ENCODE measurements at places on chromosomes 2 and 18.

DNA sequence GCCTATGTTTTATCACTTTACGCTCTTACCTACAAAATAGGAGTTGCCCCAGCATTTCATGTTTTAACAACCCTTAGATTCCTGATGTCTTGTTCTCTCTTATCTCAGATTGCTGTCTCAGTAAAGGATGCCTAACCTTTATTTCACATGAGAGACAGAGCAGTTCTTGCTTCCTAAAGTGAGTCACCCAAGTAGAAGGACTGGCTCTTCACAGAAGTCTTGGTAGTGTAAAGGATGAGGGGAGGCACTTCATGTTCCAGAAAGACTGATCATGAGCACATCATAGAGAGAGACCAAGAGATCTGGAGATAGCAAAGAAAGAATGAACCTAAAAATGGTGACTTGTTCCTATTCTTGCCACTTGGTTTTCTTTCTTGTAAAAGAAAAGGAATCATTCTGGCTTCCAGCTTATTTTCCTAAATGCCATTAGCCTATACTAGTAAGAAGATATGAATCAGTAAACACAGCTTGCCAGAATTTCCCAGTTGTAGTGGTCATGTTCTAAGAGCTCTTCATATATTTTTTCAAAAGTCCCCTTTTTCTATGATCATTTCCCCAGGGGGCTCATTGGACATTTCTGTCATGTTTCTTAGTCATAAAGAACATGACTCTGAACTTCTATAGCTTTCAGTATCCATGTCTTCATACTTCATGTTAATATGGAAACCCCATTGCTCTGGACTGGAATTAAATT is 54.9 kb downstream of the MAPRE2 start:
- no peak for DNase-seq

GRCh38 chr18:21963336-21963735 is 206.1 kb upstream of the GATA6 start:
- DNase-seq, result no peak

GRCh38 chr2:88416016-88416663 is 36.4 kb downstream of the FOXI3 start:
- DNase-seq, result no peak

DNA sequence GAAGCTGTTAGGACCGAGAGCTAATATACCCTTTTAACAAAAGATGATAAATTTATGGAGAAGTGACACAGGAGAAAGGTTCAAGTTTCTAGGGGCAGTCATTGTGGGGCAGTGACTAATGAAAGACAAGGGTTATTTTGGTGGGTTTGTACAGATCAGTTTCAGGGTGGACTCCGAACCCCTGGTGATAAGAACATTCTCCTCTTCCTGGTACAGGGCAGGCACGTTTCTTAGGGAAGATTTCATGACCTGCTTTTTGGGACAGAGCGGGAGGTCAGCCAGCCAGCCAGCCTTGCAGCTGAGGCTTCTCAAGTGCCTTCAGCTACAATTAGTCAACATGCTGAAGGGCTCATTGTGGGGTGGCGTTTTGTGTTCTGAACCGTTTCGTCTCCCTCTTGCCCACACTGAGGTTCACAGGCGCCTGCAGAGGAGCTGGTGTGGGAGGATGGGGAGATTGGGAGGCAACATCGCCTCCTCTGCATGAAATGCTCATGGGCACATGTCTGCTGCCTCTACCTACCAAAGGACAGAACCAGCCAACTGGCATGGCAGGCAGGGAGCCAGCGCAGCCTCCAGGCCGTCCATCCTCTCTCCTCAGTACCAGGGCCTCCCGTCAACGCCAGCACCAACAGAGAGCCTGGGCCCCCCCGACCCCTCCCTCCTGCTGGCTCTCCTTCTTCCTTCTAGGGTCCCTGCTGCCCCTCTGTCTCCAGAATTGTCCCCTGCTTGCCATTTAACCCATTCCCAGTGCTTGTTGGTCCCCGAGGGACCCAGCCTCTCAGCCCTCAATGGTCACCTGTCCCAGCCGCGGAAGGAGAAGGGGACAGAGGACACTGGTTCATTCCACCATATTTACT is 9.6 kb downstream of the CHMP1B start:
- DNase-seq, result no peak

DNA sequence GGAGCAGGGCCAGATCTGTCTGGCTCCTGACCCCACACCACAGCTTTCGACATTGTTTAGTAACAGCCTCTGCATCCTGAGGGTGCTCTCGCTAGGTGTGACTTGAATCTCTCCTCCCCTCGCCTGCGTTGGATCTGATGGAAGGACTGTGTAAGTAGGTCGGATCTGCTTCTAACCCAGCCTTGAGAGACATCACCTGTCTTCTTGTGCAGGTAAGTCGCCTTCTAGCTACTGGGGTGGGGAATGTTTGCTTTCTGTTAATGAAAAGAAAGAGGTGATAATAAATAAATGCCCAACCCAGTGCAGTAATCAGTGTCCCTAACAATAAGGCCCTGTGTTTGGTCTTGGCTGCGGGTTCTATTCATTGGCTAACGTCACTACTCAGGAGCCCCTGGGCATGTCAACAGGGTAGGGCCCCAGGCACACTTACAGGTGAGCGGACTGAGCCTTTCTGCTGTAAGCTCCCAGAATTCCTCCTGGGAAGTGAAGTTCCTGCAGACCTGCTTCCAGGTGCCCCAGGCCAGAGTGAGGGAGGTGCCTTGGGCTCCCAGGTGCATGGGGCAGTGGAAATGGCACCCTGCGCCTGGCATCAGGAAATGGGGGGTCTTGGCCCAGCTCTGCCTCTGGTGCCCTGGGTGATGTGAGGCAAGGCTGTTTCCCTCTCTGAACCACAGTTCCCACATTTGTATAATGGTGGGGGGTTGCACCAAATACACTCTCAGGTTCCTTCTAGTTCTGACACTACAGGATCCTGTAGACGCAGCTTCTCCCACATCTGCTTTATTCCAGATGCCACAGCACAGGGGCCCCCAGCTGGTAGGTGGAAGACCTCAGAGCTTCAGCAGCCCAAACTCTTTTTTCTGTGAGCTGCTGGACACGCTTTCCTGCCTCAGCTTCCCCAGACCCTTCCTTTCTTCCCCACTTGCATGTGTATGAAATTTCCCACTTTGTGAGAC is 11.2 kb upstream of the FOSL2 start:
- no peak for DNase-seq

DNA sequence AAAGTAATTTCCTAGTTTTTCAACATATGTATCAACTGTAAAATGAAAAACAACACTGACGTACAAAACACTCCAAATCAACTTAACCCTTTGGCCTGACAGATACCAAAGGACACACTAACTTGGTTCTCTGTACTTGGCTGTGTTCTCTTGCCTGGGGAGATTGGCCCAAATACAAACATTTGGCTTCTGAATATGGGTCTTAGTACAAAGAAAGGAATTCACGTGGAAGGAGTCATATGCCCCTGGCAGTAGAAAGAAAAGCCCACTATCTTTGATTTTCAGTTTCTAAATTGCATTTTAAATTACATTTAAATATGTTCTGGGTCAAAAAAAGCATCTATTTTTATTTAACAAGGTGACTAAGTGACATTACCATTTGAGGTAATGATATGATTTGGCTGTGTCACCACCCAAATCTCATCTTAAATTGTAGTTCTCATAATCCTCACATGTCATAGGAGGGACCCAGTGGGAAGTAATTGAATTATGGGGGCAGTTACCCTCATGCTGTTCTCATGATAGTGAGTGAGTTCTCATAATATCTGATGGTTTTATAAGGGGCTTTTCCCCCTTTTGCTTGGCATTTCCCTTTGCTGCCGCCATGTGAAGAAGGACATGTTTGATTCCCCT is 153.6 kb upstream of the CCDC195 start:
- DNase-seq, result no peak

DNA sequence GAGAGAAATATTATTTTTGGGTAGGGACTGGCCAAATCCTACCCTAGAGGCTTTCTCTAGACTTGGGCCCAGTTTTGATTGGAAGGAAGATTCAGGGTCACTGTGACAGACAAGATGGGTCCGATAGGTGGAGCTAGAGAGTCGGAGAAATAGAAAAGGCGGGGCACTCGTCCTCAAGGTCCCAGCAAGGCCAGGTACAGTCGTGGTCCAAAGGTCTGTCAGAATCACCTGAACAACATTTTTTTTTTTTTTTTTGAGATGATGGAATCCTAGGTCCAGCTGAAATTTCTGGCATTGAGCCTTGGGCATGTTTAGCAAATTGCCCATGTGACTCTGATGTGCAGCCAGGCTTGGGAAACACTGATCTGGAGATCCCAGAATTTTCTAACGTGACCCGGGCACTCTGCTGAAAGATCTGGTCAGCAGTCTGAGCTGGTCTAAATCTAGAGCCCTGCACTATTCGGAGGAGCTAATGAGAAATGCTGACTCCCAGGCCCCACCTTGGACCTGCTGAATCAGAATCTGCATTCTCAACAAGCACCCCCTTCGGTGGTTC is 23.0 kb upstream of the NTSR2 start:
- DNase-seq, result no peak

GRCh38 chr2:69742322-69742952 is 503 bp downstream of the ANXA4 start:
- no peak for DNase-seq

GRCh38 chr2:134690629-134691215 is 28.1 kb downstream of the TMEM163 start:
- DNase-seq, result no peak

Data from activated B cell treated with CpG ODN at 0.5 μM for 24 hours (primary cell).